ENCODE measurements at places on chromosomes 5 and 9.

DNA sequence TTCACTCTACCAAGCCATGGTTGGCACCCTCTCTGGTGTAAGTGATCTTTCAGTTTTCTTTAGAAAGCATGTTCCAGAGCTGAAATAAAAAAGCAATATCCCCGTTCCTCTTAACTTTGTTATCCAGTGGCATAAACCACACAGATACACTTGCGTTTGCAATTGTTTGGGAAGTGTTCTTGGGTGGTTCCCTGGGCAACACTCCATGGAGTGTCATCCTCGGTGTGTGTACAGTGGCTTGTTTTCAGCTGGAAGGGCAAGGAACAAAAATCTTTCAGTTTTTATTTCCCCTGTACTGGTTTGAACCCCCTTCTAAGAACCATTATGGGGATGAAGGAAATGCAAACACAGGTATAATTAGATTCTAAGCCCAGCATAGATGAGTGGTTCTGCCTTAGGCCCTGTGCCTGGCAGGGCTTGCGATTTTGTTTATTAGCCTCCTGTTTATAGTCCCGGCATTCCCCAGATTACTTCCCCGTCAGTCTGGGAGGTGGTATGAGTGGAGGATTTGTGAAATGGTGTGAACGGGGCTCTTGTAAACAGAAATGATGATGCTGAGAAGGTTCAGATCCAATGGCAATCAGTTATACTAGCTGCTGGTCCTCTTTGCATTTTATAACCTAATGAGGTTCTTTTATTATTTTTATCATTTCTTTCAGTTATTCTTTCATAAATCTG lies 76.0 kb upstream of the CD180 start:
- DNase-seq = no peak

DNA sequence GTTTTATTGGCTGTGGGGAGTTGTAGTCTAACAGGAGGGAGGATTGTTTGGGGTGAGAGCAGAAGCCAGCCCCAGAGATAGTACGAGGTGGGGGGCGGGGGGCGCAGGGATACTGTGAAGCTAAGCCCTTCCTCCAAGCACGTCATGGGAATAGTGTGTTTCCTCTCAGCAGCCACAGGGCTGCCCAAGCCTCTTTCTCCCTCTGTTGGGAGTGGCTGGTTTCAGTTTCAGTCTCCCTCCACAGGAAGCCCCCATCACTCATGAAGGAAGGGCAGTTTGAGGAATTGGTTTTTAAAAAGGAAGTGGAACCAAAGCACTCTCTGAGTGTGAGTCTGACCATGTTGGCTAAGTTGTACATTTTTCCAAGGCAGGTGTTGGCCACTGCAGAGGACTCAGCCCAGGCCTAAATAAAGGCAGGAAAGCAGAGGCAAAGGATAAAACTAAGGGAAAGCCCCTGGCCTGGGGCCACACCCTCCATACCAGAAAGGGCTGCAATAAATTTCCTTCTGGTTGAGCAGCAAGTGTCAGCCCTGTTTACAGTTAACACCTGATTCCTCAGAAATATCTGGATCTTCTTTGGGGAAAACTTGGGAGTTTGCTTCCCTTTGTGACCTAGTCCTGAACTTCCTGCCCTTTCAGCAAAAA lies 3.2 kb downstream of the RAB24 start:
- peak; percentile 62 for DNase-seq

DNA sequence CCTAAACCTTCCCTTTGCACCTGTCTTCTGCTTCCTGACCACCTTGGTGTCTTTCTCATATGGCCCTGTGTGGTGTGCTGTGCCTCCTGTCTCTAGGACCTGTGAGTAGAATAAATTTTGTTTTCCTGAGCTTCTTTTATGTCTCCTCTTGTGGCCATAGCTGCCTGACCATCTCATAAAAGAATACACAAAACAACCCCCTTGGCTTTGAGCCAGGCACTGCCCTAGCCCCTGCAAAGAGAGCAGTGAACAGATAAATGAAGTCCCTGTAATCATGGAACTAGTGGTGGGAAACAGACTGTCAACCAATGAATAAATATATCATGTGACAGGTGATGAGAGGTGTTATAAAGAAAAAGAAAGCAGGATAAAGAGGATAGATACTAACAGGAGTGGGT lies 485.1 kb downstream of the CSNK1G3 start:
- DNase-seq = no peak

- DNase-seq = no peak
Observed at GRCh38 chr5:150640311-150641005, at the start of gene SYNPO. SYNPO (plus strand) TSS chr5:150640660; CDS start chr5:150648276, 7,616 bp downstream.

DNA sequence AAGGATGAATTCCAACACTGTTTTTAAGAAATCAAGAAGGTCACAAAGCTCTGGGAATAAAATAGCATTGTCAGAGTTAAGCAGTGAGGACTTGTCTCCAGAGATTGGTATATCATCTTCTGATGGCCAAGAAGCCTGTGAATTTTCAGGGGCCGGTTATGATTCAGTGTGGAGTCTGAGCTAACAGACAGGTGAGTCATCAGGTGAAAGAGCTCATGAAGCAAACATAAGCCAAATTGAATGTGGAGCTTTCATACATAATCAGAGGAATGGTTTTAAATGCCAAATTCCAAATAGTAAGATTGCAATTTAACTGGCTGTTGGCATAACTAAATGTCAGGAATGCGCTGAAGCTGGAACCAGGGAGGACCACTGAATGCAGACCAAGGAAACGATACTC lies 494.2 kb downstream of the MTRR start:
- no peak for DNase-seq

DNA sequence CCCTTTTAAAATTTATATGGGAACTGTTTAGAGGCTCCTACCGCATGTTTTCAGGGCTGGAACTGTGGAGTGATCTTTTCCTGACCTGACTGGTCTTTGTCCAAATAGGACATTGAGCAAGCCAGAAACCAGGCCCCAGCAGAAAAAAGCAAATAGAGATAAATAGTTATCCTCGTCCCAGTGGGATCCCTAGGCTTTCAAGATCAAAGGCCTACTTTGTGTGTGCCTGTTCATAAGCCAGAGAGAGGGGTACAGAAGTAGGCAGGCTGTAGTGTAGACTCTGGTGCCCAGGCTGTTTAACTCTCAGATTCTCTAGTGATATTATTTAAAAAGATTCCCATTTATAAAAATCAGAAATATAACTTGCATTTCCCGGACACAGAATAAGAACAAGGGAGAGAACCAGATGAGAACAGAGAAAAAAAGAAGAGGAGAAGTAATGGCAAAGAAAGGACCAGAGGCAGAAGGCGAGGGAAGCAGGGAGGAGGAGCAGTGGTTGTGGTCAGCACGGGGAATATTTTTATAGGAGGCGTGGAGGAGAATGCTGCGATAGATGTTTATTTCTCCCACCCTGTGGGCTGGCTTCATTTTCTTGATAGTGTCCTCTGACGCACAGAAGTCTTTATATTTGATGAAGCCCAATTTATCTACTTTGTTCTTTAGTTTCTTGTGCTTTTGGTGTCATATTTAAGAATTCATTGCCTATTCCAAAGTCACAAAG lies 101.2 kb downstream of the AOPEP start:
- DNase-seq = no peak

- DNase-seq = no peak
Observed at GRCh38 chr5:116573702-116574366, 789 bp downstream of the SEMA6A start.

GRCh38 chr5:80255431-80255810 lies 427 bp downstream of the SERINC5 start:
- peak; percentile 36 for DNase-seq

DNA sequence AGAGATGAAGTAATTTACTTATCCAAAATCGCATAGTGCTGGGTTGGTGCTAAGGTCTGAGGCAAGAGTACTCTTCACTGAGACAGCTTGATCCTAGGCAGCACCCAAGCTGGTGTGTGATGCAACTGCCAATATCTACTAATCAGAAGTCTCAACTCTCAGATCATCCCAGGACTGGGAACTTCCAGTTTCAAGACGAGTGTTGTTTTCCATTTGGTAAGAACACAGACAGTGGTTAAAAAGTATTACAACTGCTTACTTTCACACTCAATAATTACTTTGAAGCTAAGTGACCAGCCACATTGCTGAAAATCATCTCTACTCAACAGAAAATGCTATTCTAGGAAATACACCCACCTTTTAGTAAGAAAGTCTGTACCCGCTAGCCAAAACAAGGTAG lies 45.3 kb downstream of the FBXW11 start:
- DNase-seq = no peak

- DNase-seq = no peak
Observed at GRCh38 chr9:69744688-69745380, 15.0 kb downstream of the PTAR1 start.

DNA sequence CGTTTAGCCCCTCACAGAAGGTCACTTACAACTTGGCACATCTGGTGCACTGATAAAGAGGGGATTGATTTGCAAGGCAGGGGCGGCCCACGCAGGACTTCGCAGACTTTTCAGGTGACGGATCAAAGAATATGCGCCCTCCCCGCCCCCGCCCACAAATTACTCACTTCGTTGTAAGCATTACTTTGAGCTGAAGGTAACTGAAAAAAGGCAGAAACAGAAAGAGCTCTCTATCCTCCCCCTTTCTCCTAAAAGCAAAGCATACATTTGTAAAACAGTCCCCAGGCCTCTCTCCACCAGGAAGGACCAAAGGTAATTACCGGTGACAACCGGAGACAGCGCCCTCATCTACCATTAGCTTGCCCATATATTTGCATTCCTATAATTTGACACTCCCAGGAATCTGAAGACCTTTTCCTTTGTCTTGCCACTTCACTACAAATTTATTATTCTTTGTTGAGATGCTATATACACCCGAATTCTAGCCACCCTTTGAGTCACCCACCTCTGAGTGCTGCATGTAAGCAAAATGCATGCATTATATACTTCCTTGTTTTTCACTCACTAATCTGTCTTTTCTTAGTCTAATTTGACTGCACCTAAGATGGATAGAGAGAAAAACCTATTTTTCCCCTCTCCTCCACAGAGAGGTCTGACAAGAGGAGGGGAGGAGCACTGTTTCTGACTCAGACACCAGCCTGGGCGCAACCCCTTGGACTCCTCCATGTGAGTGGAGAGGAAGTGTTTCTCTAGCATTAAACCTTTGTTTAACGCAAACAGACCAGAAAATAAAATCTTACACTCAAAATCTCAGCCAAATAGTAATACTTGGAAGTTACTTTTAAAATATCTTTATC lies 74.7 kb upstream of the SPIN1 start:
- DNase-seq = peak; percentile 52

DNA sequence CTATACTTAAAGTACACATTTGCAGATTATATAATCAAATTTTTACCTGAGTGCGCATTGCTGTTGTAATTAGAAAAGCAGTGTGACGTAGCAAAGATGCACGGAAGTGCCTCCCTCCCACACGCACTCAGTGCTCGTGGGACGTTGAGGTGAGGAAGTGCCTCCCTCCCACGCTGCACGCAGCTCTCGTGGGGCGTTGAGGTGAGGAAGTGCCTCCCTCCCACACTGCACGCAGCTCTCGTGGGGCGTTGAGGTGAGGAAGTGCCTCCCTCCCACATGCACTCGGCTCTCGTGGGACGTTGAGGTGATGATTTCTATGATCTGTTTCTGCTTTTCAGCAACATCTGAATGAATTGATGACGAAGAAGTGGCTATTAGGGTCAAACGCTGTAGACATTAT lies 21.0 kb downstream of the EXOC3 start:
- DNase-seq = peak; percentile 92

GRCh38 chr5:113331209-113331551 lies 103.6 kb downstream of the TSSK1B start:
- DNase-seq = no peak

DNA sequence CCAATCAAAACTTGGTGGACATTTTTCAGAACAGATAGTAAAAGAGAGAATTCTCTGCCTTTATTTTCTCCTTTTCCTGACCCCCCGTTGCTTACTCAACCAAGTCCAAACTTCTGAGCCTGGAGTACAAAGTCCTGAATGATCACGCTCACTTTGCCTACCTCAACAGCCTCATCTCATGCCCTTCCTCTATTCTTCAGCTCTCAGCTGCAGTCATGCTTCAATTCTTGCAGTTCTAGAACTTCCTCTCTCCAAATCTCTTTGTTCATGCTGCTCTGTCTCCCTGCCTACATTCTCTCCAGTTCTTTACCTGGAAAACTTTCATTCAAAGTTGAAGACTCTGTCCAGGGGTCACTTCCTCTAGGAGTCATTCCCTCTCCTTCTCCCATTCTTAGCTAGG lies 398.5 kb upstream of the SLC24A2 start:
- DNase-seq = no peak

GRCh38 chr5:170632266-170632984 lies 128.6 kb downstream of the KCNIP1 start:
- DNase-seq = no peak

DNA sequence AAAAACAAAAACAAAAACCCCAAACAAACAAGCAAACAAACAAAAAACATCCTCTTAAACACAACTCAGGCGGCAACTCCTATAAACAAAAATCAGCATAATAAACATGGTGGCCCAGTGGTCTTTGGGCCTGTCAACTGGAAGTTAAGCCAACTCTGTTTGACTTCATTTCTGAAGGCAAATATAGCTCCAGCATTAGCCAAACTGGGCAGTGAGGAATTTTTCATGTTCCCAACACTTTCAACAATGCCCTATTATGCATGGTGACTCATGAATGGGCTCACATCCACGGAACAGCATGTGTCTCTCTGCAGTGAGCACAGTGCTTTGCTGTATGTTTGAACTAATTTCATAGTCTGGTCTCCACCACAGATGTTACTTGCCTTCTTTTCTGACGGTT lies 143.9 kb upstream of the STC2 start:
- DNase-seq = no peak

DNA sequence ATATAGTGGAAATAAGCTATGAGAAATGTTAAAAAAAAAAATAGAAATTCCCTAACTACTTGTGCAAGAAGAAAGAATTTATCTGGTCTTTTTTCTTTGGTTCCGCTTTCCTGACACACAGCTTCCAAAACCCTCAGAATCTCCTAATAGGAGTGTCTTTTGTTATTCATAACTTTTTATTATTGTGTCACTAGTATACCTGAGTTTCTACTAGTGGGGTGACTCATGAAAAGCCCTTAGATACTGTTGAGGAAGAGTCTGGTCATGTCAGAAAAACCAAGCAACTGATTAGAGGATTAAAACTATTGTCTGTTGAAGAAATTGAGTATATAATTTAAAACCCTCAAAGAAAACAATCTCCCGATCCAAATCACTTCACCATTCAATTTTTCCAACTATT lies 152.8 kb upstream of the IFNE start:
- no peak for DNase-seq

DNA sequence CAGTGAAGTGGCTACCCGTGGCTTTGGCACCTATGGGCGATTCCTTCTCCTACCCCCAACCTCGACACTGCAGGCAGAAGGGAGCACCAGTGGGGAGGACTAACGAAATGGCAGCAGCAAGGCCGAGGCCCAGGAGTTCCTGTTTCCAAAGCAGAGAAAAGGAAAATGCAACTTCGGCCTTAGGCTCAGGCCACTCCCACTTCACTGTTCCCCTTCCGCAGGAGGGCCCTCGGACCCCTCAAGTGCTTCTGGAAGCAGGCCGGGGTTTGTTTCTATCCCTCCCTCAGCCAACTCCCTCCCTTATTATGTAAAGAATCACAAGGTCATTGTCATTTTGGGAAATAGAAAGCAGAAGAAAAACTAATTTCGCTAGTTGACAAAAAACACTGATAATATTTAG lies 36.4 kb upstream of the NKX2-5 start:
- DNase-seq = no peak

GRCh38 chr5:156186760-156187159 lies 140.2 kb upstream of the SGCD start:
- no peak for DNase-seq
